ENCODE measurements at places on chromosomes 7 and 10.

DNA sequence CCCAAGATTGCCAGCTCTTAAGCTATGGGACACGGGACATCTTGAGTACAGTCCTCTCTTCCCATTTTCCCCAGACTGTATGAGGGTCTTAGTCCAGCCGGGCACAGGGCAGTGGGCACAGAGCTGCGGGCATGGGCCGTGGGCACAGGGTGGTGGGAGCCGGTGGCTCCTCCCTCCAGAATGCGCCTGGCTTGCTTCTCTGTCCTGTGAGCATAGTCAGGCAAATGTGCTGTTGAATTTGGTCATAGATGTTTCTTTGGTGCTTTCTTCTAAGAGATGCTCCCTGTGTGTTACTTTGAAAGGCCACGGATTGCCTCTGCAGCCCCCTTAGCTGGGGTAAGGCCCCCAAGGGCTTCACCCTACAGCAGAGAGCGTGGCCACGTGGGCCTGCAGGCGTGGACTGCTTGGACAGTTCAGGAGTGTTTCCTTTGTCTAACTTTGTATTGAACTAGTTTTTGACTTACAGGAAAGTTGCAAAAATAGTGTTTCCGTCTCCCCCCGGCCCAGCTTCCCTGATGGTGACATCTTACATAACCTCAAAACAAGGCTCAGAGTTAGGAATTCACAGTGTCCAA, 24.7 kb downstream of the LRRC27 start:
- no peak for DNase-seq

DNA sequence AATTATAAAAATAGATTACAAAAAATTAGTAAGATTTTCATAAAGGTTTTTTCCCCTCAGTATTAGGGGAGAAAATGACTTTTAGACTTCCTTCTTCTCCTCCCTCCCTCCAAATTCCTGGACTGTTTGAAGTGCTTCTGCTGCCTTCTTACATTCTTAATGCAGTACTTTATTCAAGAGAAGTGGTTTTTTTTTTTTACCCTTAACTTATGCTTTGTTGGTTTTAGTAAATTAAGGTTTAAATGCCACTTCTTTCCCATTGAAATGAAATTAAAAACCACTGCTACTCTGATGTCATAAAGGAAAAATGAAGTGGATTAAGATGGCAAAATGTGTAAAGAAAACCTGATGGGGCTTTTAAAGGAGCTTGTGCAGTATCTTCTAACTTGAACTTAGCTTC, 140.7 kb downstream of the VTI1A start:
- no peak for DNase-seq

- no peak for DNase-seq
Observed at GRCh38 chr7:26440233-26441001, 148.8 kb downstream of the SNX10 start.

DNA sequence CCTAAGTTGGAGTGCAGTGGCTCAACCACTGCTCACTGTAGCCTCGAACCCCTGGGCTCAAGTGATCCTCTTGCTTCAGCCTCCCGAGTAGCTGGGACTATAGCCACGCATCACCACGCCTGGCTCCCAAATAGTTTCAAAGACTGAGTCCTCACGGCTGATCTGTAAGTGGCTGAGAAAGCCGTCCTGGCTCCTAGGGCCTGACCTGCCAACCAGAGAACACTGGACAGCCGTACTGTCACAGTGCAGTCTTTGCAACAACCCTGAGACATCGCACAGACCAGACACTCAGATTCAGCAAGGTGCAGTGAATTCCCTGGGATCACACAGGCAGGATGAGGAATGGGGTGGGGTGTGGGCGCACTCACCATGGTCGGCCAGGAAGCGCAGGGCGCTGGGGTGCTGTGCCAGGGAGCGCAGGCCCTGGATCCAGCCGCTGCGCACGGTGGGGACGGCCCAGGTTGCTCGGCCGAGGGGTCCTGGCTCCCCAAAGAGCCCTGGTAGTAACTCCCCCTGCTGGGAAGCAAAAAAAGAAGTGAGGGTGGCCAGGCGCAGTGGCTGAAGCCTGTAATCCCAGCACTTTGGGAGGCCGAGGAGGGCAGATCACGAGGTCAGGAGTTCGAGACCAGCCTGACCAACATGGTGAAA, 10.7 kb downstream of the BRAT1 start:
- no peak for DNase-seq

DNA sequence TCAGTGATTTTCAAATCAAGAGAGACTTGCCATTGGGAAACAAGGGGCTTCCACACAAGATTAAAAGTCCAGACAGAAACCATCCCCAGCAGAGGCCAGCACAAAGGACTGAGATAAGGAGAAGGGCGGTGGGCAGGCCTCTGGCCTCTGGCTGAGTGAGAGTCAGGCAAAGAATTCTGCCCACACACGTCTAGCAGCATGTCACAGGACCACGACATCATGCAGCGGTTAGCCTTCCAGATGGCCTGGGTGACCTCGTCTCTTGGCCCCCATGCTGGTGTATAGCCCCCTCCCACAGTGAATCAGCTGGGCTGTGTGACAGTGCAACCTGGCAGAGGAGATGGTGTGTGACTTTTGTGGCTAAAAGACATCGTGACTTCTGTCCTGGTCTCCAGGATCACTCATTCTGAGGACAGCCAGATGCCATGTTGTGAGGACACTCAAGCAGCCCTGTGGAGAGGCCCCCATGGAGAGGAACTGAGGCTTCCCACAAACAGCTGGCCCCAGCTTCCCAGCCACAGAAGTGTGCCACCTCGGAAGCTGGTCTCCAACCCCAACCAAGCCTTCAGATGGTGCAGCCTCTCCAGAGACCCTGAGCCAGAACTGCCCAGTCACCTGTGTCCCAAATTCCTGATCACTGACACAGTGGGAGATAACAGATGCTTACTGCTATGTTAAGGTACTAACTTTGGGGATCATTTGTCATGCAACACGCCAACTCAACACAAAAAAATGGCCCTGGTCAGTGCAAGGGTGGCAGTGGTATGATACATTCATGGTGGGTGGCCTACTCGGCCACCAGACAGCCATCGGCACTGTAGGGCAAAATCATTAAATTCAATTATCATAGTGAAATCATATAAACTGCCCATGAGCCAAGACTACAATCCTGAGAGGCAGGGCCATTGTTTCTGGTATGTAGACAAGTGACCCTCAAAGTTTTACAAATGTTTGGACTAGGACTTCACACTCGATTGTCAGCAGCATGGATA, 73.2 kb downstream of the TNS3 start:
- DNase-seq: no peak

DNA sequence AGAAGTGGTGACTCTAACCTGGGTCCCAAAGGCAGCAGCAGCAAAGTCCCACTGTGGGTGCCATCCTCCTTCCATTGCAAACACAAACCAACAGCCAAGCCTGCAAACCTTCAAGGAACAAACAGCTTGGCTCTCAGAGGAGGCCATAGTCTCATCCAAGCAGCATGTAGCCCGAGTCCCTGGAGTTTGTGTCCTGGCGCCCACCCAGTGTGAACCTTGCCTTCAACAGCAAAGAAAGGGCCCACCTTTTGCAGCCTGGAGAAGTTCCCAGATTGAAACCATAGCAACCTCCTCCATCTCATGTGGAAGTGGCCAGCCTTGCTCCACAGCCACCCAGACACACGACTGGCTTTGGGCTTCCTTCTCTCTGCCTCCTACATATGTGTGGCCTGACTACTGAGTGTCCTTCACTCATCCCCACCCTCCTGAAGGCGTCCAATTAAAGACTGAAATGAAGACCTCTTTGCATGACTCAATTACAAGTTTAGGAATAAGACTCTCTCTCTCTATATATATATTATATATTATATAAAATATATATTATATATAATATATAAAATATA, 106.1 kb downstream of the C10orf90 start:
- no peak for DNase-seq

- DNase-seq: no peak
Observed at GRCh38 chr10:112852306-112852705, 97.7 kb upstream of the TCF7L2 start.

DNA sequence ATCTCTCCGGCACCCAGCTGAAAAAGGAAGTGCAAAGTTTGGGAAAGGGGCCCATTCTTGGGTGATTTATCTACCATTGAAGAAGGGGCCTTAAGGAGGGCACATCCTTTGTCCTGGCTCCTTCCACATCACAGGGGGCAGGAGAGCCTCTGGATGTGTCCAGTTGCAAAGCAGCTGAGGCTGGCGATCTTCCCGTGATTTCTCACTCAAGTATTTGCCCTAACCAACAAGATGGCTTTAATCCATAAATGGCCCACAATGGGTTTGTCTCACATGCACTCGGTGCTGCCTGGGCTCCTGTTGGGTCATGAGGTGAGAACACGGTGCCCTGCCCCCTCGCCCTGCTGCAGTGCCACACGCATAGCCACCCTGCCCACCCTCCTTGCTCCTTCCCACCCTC, 14.2 kb upstream of the FRMPD2 start:
- DNase-seq: no peak

DNA sequence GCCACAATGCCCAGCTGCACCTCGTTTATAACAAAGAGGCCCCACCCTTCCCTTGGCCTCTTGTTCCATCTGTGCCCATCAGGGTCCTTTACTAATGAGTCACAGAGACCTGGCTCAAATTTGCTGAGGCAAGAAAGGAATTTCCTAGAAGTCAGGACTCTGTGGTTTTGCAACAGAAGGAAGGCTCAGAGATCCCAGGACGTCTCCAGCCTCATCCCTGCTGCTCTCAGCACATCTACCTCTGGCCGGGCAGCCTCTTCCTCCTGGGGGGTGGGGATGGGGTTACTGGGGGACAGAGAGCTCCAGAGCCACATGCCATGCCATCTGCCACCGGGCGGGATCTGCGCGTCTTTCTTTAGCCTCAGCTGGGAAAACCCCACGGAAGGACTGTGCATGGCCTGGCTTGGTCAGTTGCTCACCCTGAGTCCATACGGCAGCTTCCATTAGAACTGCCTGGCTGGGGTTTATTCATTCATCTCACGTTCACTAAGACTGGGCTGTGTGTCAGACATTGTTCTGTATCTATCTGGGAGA, 41.9 kb upstream of the PSMG3 start:
- no peak for DNase-seq

Measured in memory B cell (primary cell).